ENCODE measurements at places on chromosomes 2 and 18.

DNA sequence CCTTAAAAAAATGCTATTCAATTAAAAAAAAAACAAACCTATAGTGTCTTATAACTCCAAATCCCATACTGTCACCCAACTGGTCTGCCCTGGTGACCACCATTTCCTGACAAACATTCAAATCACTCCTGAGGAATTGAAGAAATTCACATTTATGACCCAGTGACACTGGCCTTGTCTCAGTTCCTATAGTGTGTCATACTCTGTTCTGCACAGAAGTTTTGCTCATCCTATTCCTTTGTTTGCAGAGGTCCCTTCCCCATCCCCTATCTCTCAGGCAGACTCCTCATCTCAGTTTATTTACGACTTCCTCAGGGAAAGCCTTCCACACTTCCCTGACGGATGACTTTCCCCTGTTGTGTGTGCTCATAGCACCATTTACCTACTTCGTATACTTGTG is 14.7 kb downstream of the ZC3H6 start:
- DNase-seq = no peak

DNA sequence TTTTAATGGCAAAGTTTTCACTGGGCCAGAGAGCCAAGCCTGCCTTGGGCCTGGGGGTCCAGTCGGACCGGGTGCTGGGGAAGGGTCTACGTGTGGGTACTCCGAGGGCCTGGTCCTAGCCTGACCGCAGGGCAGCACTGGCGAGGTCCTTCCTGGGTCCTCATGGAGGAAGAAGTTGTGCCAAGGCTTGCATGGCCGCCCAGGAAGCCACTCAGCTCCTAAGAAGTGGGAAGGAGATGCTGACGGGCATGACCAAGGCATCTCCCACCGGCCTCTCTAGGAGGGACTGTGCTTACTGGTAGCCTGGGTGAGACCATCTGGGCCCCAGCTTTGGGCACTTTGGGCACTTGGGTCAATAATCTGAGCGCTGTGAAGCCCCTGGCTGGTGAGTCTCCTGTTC is 22.6 kb downstream of the CIB4 start:
- no peak for DNase-seq

- no peak for DNase-seq
Observed at GRCh38 chr2:217449444-217449843, 553.4 kb downstream of the TNS1 start.

GRCh38 chr2:2942225-2942624 is 435.4 kb downstream of the EIPR1 start:
- DNase-seq = no peak

DNA sequence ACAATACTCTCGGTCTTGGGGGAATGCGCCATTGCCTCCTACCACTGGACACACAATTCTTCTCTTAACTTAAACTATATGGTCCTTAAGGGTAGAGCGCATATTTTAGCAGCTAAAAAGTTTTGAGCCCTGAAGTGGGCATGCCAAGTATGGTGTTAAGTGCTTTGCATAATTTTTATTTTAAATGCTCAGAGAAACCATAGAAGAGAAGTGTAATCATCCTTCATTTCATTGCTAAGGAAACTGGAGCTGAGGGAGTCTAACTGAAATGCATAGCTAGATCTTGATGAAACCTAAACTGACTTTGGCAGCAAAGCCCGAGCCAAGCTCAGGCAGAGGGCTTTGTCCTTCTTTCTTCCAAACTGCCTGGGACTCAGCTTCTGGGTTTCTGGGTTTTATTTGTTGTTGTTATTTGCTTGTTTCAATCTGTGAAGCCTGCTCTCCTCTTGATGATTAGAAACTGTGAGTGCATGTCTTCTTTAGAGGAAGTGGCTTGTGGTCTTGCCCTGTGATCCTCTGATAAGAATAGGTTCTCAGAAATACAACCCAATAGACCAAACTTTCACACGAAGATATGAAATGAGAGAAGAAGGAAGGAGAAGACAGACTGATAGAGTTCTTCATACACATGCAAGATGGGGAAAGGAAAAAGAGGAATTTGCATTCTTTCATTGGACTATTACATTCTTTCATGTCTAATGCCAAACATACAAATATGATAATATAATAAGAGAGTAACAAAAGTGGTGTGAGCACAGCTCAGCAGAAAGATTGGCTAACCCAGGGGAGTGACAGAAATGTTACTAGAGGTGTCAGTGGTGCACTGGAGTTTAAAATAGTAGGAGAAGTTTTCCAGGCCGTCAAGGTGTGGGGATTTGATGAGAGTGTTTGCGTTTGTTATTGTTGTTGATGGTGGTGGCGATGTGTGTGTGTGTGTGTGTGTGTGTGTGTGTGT is 7.5 kb upstream of the RNF144A start:
- peak; percentile 37 for DNase-seq

DNA sequence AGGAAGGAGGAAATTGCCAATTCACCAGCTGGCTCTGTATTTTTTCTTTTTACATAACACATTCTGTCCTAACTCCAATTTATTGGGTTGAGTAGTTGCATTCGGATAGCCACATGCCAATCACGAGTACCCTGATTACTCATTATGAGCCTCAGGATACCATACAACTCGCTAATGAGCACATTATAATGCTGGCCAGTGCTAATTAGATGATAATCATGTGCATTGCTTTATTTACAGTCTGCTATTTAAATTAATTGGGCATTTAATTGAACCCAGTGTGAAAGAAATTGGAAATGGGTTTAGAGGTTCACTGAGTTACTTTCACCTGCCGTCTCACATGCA is 15.2 kb downstream of the G6PC2 start:
- DNase-seq = no peak

GRCh38 chr2:207071820-207072219 is 93.9 kb downstream of the KLF7 start:
- DNase-seq = no peak

DNA sequence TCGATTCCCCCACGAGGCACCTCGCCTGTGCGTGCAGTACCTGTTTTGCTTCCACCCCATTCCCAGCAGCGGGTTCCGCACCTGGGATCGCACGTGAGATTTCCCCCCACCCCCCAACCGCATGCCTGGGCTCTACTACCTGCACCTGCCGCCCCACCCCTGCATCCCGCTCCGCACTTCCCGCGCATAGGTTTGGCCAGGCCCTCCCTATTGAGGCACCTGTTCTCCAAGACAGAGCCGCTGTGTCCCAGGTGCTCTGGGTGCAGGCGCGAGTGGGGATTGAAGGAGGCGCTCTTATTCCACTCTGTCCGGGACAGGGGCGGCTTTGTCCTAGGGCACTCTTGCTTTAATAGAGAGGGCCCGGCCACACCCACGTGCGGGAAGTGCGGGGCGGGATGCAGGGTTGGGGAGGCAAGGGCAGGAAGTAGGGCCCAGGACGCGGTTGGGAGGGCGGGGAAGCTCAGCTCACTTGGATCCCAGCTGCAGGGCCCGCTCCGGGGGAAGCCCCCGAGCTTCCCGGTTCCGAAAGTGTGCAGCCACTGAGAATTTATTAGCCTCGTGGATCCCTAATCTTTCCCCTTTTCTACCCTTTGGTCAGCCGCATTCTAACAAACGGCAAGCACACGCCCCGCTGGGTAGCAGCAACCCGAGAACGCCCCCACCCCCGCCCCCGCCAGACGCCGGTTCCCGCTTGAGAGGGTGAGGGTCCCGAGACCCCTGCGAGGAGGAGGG is 670 bp upstream of the MOCOS start:
- no peak for DNase-seq

- DNase-seq = no peak
Observed at GRCh38 chr2:39068299-39069135, 52.3 kb downstream of the SOS1 start.

DNA sequence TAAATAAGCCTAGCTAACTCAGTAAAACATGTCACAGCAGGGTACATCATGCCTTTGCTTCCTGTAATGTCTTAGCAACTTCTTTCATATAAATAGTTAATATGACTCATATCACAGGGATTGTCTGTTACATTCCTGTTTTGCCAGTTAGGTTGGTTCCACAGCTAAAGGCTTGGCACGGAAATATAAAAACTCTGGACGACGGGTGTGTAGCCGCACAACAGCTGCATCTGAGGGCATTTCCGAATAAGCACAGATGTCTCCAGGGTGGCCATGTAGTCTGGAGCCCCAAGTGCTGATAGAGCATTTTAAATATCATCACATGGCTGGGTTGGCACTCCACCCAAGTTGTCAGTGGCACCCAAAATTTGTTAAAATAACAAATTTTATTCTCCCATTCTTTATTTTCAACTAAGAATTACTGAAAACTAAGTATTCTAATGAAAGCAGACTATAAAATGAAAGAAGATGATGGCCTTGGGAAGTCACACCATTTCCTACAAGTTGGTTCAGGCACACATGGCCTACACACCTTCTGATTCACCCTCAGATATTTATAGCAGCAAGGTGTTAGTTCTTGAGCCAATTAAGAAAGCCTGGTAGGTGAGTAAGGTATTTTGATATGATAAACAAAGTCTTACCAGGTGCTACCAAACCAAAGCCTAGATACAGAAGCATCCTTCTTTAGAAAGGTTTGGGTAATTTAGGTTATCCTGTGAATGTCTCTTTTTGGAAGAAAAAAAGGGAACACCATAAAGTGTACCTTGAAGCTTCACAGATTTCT is 61.8 kb upstream of the STK17B start:
- DNase-seq = no peak

DNA sequence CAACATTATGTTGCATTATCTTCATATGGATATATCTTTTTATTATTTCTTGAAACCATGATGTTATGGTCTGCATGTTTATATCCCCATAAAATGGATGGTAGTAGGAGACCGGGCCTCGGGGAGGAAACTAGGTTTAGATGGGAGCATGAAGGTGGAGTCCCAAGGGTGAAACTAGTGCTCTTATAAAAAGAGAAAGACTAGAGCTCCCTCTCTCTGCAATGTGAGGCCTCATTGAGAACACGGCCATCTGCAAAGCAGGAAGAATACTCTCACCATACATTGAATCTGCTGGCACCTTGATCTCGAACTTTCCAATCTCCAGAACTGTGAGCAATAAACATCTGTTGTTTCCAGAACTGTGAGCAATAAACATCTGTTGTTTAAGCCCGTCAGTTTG is 64.0 kb downstream of the NXPH2 start:
- no peak for DNase-seq

GRCh38 chr2:10947005-10947440 is 35.3 kb downstream of the KCNF1 start:
- DNase-seq = no peak

GRCh38 chr2:186570604-186571003 is 19.3 kb upstream of the ITGAV start:
- DNase-seq = no peak

GRCh38 chr2:68906716-68907115 is 35.5 kb upstream of the BMP10 start:
- no peak for DNase-seq

DNA sequence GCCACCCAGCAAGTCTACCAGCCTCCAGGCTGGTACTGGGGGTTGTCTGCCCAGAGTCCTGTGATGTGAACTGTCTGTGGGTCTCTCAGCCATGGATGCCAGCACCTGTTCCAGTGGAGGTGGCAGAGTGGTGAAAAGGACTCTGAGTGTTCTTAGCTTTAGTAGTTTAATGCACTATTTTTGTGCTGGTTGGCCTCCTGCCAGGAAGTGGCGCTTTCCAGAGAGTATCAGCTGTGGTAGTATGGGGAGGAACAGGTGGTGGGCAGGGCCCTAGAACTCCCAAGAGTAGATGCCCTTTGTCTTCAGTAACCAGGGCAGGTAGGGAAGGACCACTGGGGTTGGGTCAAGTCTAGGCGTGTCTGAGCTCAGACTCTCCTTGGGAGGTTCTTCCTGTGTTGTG is 356.7 kb downstream of the STK39 start:
- no peak for DNase-seq

DNA sequence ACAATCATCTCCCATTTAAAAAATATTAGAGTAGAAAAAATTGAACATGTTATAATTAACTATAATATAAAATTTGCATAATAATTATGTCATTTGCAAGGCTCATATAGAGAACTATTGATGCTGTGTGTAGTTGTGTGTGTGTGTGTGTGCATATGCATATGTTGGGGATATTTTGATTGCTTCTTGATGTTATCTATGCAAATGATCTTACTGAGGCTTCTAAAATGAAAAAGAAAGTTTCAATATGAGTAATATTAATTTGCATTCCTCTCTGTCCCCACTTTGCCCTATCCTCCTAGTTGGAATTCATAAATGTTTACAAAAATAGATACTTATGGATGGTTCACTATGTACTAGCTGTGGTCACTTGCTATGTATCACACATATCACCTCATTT is 523.3 kb downstream of the TRIB2 start:
- DNase-seq = no peak

DNA sequence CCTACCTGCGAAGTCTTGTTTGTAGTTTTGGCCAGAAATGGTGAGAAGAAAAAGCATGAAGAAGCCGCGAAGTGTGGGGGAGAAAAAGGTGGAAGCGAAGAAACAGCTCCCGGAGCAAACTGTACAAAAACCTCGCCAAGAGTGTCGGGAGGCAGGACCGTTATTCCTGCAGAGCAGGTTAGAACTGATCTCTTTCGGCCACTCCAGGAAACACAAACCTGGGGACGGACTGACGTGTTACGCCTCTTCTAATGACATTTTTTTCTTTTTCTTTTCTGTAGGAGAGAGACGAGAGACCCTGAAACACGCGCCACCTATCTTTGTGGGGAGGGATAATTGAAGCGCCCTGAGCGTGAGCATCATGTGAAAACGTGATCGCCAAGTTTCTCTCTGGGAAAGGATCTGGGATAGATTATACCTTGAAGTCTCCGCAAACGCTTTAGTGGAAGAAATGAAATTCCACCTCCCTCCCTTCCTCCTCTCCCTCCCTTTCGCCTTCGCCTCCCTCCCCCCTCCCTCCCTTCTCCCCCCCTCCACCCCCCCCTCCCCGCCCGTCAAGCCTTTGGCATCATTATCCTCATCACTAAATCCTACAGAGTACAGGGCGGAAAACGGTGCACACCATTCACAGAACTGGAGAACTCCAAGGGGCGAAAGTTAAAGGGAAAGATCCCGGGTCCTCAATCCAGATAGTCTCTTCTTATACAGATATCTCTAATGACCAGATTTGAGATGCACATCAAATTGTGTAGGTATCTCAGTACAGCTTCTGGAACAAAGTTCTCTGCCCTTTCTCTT is at the start of gene ZEB2:
ZEB2 (minus strand) TSS at position 186 of the 798 bp plus-strand sequence. CDS start 2,769 bp downstream, outside the sequence.
- DNase-seq = no peak

DNA sequence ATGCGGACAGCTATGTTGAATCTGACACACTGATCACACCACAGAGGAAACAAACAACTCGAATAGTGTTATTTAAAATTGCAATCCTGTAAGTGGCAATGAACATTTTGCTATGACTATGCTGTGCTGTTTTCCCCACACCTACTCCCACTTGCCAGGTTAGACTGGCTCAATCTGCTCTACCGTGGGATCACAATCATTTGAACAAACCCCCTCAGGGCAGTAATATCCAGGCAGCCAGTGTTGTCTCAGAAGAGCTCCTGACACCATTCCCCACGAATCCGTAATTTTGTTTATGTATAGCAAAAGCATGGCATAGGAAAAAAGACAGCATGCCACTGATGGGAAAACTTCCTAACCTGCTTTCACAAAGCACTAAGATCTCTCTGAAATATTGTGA is 284.3 kb downstream of the ERBB4 start:
- DNase-seq = no peak

- DNase-seq = no peak
Observed at GRCh38 chr2:30266705-30267104, 35.4 kb downstream of the LBH start.
